Cardiac muscle cell (in vitro differentiated cells and primary cell): ENCODE measurements at places on chromosomes 1 and 21. TPM values are rescaled to one million over a fixed set of nuclear protein-coding genes. Genes with fewer than 3 reads are reported as not detected.
A peak's percentile ranks its signal among the peaks of the same experiment; 100 is the strongest.

DNA sequence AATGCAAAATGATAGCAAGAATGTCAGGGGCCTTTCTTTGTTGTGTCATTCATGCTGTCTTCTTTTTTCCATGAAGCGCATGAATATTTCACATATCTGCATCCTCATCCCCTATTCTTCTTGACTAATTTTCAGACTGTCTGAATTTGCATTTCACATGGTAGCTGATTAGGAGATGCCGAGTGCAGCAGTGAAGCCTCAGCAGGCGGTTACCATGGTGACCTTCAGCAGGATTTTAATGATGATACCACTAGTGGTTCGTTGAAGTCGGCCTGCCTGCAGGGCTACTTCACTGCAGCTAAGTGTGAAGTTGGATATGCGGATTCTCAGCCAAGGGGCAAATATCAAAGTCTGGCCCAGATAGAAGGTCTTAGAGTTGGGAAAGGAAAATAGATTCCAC, 141.8 kb downstream of the NEK7 start:
- no peaks in the 10 kb centered on the region for H3K36me3 ChIP-seq
- no peak overlapping the region for H3K4me3 ChIP-seq
- no peak overlapping the region for H3K27ac ChIP-seq
- DNase-seq: no peak
- peaks cover 5% of the 10 kb centered on the region for H3K4me1 ChIP-seq
- H3K27me3 ChIP-seq: no peaks in the 10 kb centered on the region

DNA sequence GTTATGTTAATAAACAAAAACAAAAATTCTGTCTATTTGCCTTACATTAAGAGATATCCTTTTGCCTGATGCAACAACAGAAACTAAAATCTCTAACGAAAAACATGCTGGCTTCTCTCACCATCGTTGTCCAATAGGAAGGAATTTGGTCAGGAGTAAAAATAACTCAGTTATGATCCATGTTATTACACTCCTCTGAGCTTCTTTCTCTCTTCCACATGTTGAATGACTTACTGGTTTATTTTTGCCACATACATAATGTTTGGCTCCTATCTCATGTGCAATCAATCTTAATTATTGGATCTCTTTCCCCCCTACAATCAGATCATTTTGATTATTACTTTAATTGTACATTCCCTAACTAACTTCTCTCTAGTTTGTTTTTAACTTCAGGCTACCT, 688.4 kb downstream of the USP25 start:
- no peak overlapping the region for H3K4me3 ChIP-seq
- no peaks in the 10 kb centered on the region for H3K36me3 ChIP-seq
- H3K4me1 ChIP-seq: peaks cover 14% of the 10 kb centered on the region
- H3K27ac ChIP-seq: no peak overlapping the region
- peak; percentile 61 for DNase-seq
- H3K27me3 ChIP-seq: no peaks in the 10 kb centered on the region

- DNase-seq: no peak
- no peaks in the 10 kb centered on the region for H3K27me3 ChIP-seq
- no peak overlapping the region for H3K27ac ChIP-seq
- H3K36me3 ChIP-seq: no peaks in the 10 kb centered on the region
- no peak overlapping the region for H3K4me3 ChIP-seq
- no peaks in the 10 kb centered on the region for H3K4me1 ChIP-seq
Observed at GRCh38 chr1:4724695-4725250, 70.4 kb downstream of the AJAP1 start.

- H3K27me3 ChIP-seq: no peaks in the 10 kb centered on the region
- DNase-seq: no peak
- peaks cover 5% of the 10 kb centered on the region for H3K4me1 ChIP-seq
- H3K4me3 ChIP-seq: no peak overlapping the region
Observed at GRCh38 chr1:23037081-23037740, 17.9 kb downstream of the KDM1A start.

- H3K27ac ChIP-seq: peak overlapping the region; percentile 53
- H3K4me1 ChIP-seq: peaks cover 4% of the 10 kb centered on the region
Observed at GRCh38 chr1:48472638-48473037, 634 bp upstream of the SPATA6 start.

DNA sequence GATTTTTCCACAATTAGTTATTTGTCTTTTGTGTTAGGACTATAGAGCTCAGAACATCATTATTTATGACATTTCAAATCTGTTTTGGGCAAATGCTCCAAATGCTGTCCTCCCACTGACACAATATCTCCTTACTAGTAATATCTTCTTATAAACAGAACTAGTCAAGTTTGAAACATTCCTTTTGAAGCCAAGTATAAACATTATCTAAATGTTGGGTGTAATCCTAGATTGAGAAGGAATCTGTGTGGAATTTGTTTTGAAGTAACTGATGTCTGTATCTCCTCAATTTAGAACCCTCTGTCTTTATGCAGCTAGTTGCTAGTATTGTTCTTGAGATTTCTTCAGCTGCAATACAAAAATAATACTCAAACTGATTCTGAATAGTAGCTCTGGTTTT, 28.5 kb upstream of the PAXBP1 start:
- H3K4me1 ChIP-seq: no peaks in the 10 kb centered on the region
- DNase-seq: no peak
- no peak overlapping the region for H3K4me3 ChIP-seq
- H3K27ac ChIP-seq: no peak overlapping the region
- no peaks in the 10 kb centered on the region for H3K36me3 ChIP-seq

DNA sequence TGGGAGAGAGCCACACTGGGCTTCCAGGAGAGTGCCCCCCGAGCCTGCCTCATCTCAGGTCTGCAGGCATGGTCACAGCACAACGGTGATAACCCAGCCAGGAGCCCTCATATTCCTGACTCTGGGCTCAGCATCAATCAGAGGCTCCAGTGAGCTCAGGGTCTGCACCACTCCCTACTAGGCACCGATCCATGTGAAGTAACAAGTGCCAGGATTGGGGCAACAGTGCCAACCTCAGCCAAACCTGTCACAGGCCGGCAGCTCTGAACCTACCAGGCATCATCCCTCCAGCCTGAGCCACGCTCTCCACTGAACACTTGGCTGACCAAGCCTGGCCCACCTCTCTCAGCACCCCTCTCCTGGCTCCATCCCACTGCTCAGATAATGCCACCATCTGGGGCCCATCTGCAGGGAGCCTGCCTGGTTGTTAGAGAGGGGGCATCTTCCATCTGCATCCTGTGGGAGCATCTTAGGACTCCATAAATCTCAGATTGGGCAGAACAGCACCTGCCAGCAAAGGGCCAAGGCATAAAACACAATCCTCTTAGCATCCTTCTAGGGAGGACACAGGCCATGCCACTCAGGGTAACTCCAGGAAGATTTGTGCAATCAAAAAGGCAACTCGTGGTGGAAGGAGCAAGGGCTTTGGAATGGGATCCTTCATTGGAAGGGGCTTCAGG, 213.7 kb upstream of the CSF3R start:
- H3K4me3 ChIP-seq: no peak overlapping the region
- no peaks in the 10 kb centered on the region for H3K27me3 ChIP-seq
- H3K4me1 ChIP-seq: no peaks in the 10 kb centered on the region
- no peaks in the 10 kb centered on the region for H3K36me3 ChIP-seq

DNA sequence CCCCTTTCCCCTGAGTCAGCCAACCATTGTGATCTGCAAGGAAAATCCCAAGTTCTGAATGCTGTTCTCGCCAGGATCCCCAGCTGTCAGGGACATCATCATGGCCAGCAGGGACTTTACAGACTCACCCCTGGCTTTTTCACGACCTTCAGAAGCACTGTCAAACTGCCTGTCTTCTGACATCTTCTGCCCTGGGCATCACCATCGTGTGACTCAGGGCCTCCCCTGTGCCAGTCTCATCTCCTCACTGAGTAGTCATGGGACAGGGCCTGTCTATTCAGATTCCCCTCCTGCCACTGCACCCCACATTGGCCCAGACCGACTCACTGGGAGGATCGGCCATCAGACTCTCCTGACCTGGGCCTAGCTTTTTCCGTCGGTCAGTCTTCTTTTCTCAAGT, 72.5 kb upstream of the VAMP3 start:
- peaks cover 29% of the 10 kb centered on the region for H3K27me3 ChIP-seq
- H3K4me3 ChIP-seq: no peak overlapping the region
- no peaks in the 10 kb centered on the region for H3K36me3 ChIP-seq
- no peaks in the 10 kb centered on the region for H3K4me1 ChIP-seq
- H3K27ac ChIP-seq: no peak overlapping the region
- no peak for DNase-seq

DNA sequence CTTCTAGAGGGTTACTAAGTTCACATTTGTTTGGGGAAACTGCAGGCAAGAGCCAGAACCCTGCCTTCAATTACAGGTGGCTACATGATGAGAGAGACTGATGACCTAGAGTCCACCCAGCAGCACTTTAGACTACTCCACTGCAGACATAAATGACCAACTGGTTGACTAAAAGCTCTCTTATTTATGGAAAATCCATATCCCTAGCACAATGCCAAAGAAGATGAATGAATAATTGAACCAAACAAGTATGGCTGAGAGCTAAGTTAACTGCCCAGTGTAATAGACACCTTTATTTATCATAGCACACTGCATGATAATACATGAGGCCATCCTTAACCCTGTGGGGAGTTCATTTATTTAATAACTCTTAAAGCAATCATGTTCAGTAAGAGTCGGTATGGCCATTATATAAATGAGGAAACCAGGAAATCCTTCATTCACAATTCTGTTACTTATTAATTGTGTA, 60.4 kb downstream of the IL12RB2 start:
- DNase-seq: no peak
- peaks cover 3% of the 10 kb centered on the region for H3K27me3 ChIP-seq
- H3K36me3 ChIP-seq: no peaks in the 10 kb centered on the region
- no peak overlapping the region for H3K27ac ChIP-seq
- H3K4me1 ChIP-seq: no peaks in the 10 kb centered on the region

- H3K36me3 ChIP-seq: no peaks in the 10 kb centered on the region
- DNase-seq: no peak
- no peak overlapping the region for H3K4me3 ChIP-seq
- no peak overlapping the region for H3K27ac ChIP-seq
- no peaks in the 10 kb centered on the region for H3K27me3 ChIP-seq
Observed at GRCh38 chr1:186302381-186302920, 72.6 kb downstream of the TPR start.

- no peaks in the 10 kb centered on the region for H3K4me1 ChIP-seq
- no peaks in the 10 kb centered on the region for H3K36me3 ChIP-seq
- DNase-seq: no peak
- no peak overlapping the region for H3K4me3 ChIP-seq
- no peak overlapping the region for H3K27ac ChIP-seq
Observed at GRCh38 chr1:83756984-83757717, 241.8 kb downstream of the TTLL7 start.

- H3K27ac ChIP-seq: peak overlapping the region; percentile 21
- DNase-seq: peak; percentile 56
- H3K36me3 ChIP-seq: no peaks in the 10 kb centered on the region
- no peak overlapping the region for H3K4me3 ChIP-seq
Observed at GRCh38 chr1:183821889-183822611, 17.1 kb downstream of the RGL1 start.

DNA sequence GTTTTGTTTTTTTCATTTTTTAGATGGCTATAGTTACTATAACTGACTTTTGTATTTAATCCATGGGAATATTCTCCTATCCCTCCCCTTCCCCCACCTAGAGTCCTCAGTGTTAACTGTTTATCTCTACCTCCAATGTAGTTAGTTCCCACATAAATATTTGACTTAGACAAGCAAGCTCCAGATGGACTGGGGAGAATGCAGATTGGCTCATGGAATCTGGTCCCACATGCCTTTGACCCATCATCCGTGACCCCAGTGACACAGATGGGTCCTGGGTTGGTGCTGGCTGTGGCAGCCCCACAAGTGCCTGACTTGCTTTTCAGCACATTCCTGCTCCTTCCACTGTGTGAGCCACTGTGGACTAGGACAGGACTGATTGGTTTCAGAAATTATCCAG, 41.8 kb downstream of the ATP2B4 start:
- H3K4me3 ChIP-seq: no peak overlapping the region
- H3K27ac ChIP-seq: no peak overlapping the region
- H3K36me3 ChIP-seq: no peaks in the 10 kb centered on the region
- peaks cover 10% of the 10 kb centered on the region for H3K4me1 ChIP-seq
- no peak for DNase-seq

- peak overlapping the region; percentile 15 for H3K27ac ChIP-seq
- peaks cover 18% of the 10 kb centered on the region for H3K4me1 ChIP-seq
- no peaks in the 10 kb centered on the region for H3K36me3 ChIP-seq
- peak; percentile 15 for DNase-seq
Observed at GRCh38 chr1:63674865-63675419, 81.7 kb downstream of the PGM1 start.

DNA sequence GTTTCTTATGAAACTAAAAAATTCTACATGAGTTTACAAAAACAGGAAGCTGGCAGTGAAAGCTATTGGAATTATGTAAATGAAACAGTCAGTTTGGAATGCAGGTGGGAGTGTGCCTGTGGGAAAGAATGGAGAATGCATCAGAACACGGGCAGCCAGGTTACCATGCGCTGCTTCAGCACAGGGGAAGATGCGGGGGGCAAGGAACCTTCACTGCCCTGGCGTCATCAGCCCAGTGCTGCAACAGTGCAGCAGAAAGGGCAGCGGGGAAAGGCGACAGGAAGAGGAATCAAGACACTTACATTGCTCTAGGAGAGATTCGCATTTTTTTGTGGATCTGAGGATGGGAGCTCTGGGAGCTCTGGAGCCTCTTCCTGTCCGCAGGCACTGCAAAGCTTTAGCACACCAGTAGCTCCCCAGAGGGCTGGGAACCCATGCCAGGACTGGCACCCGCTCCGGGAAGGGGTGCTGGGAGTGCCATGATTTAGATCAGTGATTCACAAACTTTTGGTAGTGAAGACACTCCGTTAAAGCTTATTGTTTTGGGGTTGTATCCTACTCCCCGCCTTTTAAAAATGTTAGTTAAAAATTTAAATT, 64.1 kb upstream of the WDR26 start:
- peaks cover 11% of the 10 kb centered on the region for H3K4me1 ChIP-seq
- H3K27ac ChIP-seq: no peak overlapping the region
- no peaks in the 10 kb centered on the region for H3K36me3 ChIP-seq
- no peaks in the 10 kb centered on the region for H3K27me3 ChIP-seq
- peak; percentile 81 for DNase-seq
- H3K4me3 ChIP-seq: no peak overlapping the region

DIRAS3 gene
- total RNA-seq: 3.4 and 8.7 TPM in 2 replicates

BEND5 gene
- total RNA-seq: 12.1 and 19.1 TPM in 2 replicates

OR2T2 gene
- not detected in 2 replicates for total RNA-seq

MYOG gene
- total RNA-seq: 0.18 TPM in 1 of 2 replicates, not detected in the other

CFAP45 gene
- total RNA-seq: 0.14 TPM in 1 of 2 replicates, not detected in the other

COL24A1 gene
- total RNA-seq: 0.35 and 0.54 TPM in 2 replicates

LENEP gene
- not detected in 2 replicates for total RNA-seq

PERM1 gene
- 0.49 and 1.0 TPM in 2 replicates for total RNA-seq

DCDC2B gene
- total RNA-seq: not detected in 2 replicates

CDK11B gene
- total RNA-seq: 16.8 and 22.2 TPM in 2 replicates

LORICRIN gene
- total RNA-seq: not detected in 2 replicates

H6PD gene
- 29.8 and 41.4 TPM in 2 replicates for total RNA-seq
